A549 treated with AZD2906 at 1 μM for 4 hours (cell line): ENCODE measurements at places on chromosomes 4 and X. TPM values are rescaled to one million over a fixed set of nuclear protein-coding genes. Genes with fewer than 3 reads are reported as not detected.

Gene CT45A2
- not detected in 5 replicates for total RNA-seq

Gene LRP2BP
- 0.08 to 0.14 TPM (median 0.10 TPM) in 5 replicates for total RNA-seq

Gene ADH1B
- total RNA-seq = not detected in 5 replicates

Gene ARHGAP36
- not detected in 5 replicates for total RNA-seq

Gene FBXL5
- 27.2 to 33.4 TPM (median 28.2 TPM) in 5 replicates for total RNA-seq

Gene SORCS2
- total RNA-seq = 3.3 to 4.9 TPM (median 4.7 TPM) in 5 replicates

Gene FAM114A1
- 21.6 to 49.1 TPM (median 30.0 TPM) in 5 replicates for total RNA-seq
